ENCODE measurements at places on chromosomes 3 and 15.
A peak's percentile ranks its signal among the peaks of the same experiment; 100 is the strongest.

DNA sequence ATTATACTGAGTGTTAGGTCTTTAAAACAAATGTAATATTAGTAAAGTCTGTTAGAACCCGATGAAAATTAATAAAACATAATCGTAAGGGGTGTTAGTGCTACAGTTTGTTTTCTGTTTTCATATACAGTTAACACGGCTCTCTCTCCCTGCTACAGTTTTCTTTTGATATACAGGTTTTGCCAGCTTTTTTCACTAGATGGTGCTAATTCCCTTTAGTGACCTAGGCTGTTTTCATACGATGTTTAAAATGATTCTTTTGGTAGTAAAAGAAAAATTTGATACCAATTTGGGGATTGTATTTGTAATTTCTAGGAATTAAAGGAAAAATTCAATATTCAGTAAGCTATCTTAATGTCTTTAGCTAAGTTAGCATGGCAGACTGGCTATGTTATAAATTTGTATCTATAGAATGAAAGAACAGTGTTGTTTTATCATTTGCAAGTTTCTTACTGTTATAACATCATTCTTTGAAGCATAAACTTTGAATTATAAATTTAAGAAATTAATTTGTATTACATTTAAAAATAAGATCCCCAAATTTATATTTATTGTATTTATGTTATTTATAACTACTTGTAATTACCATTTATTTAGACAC is 11.5 kb downstream of the APH1B start:
- DNase-seq = peak; percentile 53

DNA sequence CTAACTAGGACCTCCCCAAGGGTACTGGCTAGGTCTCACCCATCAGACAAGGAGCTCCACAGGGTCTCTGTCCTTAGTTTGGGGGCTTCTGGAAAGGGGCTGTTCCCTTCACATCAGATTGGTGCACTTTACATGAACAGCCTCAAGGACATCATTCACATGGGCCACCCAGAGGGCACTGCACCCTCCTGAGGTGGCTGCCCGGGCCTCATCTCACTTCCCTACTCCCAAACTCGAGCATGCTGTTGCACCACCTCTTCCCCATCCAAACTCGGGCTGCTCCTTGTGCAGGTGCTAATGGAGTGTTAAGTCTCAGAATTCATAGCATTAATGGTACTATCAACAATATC is 48.1 kb downstream of the RAB11A start:
- DNase-seq = no peak

GRCh38 chr3:10286596-10287295 is 6.0 kb downstream of the GHRL start:
- DNase-seq = peak; percentile 53

GRCh38 chr15:51828621-51829375 is 655 bp upstream of the TMOD3 start:
- no peak for DNase-seq

DNA sequence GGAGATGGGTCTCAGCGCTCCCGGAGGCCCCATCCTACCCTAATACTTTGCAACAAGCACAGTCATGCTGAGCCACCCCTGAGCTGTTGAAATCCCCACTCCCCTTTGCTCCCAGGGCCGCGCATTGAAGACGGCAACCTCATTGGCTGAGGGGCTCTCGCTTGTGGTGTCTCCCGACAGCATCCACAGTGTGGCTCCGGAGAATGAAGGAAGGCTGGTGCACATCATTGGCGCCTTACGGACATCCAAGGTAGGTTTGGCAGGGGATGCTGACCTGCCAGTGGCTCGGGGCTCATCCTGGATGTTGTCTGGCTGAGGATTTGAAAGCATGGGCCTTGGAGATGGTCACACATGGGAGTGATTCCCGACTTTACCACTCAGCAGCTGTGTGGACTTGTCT is 5.9 kb downstream of the TMEM43 start:
- no peak for DNase-seq

- no peak for DNase-seq
Measured at GRCh38 chr3:23002151-23002550, 201.0 kb upstream of the UBE2E2 start.

- DNase-seq = no peak
Measured at GRCh38 chr3:87833039-87833377, 225.8 kb downstream of the CGGBP1 start.

DNA sequence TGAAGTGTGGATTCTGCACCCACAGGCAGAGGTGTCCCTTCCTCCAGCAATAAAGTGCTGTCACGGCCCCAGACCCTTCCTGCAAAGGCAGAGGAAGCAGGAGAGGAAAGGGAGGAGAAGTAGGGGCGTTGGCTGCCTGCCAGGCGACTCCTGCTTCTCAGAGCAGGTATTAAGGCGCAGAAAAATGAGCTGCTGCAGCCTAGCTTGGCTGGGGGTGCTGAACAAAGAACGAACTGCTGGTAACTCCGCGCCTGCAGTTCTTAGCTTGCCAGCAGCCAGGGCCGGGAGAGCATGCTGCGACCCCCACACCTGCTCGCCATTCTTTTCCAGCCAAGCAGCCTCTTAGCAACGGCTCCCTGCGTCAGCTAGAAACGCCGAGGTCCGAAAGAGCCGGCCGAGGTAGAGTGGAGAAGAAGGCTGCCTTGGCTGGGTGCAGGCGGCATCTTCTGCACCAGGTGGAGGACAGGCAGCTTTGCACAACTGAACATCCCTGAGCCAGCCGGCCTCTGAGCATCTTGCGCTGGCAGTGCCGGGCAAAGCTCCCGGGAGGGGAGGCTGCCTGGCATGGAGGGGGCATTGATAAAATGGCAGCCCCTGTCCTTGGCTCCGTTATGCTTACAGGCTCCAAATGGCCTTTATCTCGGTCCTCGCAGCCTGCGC is 296.0 kb downstream of the MEX3B start:
- DNase-seq = peak; percentile 7

GRCh38 chr15:67225336-67225735 is 29.1 kb downstream of the AAGAB start:
- no peak for DNase-seq

DNA sequence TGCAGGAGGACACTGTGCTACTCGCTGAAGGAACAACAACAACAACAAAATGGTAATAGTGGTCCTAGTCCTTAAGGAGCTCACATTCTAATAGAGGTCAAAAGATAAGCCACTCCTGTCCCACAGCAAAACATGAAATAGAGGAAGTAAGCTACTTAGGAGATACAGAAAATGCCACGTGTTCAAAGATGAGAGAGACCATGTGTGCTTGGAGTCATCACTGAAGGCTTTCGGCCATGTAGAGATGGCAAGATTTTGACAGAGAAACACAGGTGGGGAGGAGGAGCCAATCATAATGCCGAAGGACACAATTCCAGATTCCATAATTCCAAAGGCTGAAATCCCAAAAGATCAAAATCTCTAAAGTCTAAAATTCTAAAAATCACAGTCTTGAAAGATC is 24.8 kb upstream of the RIOX2 start:
- DNase-seq = no peak

DNA sequence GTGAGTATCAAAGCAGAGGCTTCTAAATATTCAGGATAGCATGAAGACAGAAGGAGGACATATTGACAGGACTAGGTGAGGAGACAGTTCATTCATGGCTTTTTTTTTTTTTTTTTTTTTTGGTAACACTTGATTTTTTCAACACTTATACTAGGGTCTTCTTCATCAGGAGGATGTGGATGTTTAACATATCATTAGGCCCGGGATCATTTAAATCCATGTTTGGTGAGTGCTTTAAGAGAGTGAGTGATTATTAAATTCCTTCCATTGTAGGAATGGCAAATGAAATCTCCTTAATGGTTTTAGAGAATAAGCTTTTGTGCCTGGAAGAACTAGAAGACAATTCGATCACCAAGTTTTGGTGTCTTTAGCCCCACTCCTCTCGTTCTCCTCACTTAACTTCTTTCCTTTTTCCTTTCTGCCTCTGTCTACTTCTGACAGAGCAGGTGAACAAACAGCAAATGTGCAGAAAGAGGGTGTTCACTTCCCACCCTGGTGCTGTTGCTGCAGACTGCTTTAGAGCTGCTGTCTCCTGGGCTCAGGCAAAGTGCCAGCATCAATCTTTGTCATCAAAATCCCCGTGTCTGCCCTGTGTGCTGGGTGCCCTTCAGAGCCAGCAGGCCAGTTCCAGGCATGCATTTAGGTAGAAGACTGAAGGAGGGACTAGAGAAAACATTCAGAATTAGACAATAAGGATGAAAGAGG is 35.6 kb upstream of the RAB11A start:
- no peak for DNase-seq

DNA sequence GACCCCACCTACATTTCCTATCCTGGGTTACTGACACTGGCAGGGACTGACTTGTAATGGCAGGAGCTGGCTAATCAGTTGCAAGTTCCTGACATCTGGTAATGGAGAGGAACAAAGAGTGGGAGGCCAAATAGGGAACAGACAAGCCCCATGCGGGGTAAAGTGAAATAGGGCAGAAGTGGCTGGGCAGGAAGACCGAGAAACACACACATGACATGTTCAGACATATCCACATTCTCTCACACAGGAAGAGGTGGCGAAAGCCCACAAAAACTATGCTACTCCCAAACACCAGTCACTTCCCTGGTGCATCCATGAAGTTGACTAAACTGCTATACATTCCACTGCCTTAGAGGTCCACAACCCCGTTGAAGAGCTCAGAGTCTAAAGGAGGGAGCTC is 394.1 kb upstream of the TBL1XR1 start:
- no peak for DNase-seq

GRCh38 chr15:77030928-77031375 is 36.0 kb downstream of the PSTPIP1 start:
- peak; percentile 45 for DNase-seq

DNA sequence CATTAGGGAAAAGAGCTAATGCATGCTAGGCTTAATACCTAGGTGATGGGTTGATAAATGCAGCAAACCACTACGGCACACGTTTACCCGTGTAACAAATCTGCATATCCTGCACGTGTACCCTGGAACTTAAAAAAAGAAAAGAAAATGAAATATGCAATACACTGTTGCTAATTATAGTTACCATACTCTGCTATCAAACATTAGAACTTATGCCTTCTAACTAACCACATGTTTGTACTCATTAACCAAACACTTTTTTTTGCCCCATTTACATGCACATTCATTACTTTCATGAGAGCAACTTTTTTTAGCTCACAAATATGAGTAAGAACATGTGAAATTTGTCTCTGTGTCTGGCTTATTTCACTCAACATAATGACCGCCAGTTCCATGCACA is 253.1 kb downstream of the CGGBP1 start:
- no peak for DNase-seq

DNA sequence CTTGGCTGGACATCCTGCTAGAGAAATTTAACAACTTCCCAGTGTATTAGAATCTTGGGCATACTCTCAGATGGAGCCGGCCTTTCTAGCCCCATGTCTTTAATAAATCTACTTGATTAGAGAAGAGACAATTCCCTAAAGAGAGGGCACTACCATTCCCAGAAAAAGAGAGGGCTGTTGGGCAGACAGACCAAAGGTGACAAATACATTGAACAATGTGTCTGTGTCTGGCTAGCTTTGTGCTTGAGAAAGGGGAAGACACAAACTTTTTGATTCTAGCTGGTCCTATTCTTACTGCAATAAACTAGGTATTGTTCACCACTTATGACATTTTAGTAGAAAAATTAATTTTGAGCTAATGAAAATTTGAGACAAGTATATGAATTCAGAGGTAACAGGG is 57.7 kb downstream of the DUT start:
- DNase-seq = no peak

DNA sequence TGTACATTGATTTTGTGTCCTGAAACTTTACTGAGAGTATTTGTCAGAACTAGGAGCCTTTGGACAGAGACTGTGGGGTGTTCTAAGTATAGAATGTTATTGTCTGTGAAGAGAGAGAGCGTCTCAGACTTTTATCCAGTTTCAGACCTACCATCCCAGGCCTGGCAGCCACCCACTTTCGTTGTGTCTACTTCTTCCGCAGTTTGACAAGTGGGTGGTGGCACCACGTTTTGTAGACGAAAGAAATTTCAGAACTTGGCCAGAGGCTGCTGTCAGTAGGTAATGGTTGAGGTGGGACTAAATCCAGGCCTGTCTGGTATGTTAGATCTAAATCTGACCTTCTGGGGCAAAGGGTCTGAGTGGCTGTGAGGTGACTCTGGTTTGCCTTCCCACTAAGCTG is 13.4 kb upstream of the TRAK1 start:
- no peak for DNase-seq

GRCh38 chr15:68231102-68231818 is 1.7 kb upstream of the CLN6 start:
- peak; percentile 54 for DNase-seq

- no peak for DNase-seq
Measured at GRCh38 chr3:146085678-146086077, 75.3 kb downstream of the PLOD2 start.

DNA sequence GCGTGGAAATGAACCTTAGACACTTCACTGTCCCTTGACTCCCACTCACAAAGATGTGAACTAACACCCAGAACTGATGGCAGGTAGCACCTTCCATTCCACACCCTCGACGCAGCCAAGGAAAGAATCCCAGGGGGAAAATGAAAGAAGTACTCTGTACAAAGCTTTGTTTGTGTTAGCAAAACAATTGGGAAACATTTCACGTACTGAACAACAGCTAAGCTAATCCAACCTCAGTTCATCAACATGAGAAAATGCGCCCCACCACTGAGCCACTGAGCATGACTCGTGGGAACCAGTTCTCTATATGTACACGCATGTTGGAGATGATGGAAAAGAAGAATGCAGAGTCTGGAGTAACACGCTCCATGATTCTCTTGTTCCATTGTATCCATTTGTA is 32.0 kb downstream of the CORO2B start:
- DNase-seq = no peak

GRCh38 chr3:149765762-149766334 is 13.6 kb upstream of the COMMD2 start:
- DNase-seq = peak; percentile 27

DNA sequence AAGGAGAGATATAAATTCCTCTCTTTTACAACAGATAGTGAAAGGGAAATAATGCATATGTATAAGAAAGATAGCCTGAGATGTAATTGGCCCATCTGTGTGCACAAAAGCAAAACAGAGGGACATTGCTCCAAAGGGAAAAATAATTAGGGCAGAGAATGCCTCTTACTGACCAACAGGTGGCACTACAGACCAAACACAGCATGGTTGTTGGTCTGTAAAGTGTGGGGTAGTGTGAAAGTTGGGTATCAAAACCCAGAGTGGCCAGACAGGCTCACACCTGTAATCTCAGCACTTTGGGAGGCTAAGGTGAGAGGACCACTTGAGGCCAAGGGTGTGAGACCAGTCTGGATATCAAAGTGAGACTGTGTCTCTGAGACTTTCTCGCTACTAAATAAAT is 4.5 kb upstream of the TLNRD1 start:
- DNase-seq = peak; percentile 34

Data from neural progenitor cell (in vitro differentiated cells).